ENCODE measurements at places on chromosomes 3 and 15.

DNA sequence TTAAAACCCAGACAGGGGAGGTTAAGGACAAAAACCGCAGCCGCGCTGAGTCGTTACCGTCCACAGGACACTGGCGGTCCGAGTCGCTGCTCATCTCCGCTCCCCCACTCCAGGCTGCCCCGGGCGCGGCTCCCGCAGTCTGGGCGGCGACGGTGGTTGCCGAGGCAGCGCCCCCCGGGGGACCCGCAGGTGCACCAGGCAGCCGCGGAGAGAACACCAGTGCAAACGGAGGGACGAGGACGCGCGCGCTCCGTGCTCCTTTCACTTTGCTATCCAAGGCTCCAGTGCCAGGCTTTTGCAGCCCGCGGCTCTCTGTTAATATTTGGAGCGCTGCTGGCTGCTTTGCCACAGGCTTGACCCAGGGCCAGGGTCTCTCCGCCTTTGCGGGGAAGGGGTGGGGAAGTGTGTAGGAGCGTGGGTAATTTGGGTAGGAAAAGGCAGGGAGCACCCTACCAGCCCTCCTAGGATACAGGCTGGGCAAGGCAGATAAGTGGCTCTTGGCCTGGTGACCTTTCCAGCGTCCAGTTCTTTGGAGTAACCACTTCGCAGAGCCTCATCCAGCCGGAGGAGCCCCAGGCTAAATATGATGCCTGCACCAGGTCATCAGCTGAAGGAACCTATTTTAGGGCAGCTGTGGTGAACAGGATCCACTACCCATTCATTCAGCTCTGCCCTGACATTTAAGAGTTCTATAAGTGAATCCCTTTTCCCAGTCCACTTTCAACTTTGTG is at the start of gene GADL1:
Gene GADL1 (minus strand): TSS at position 141 of the 731 bp plus-strand sequence. CDS start 47 bp downstream, at position 94.
- DNase-seq: no peak

DNA sequence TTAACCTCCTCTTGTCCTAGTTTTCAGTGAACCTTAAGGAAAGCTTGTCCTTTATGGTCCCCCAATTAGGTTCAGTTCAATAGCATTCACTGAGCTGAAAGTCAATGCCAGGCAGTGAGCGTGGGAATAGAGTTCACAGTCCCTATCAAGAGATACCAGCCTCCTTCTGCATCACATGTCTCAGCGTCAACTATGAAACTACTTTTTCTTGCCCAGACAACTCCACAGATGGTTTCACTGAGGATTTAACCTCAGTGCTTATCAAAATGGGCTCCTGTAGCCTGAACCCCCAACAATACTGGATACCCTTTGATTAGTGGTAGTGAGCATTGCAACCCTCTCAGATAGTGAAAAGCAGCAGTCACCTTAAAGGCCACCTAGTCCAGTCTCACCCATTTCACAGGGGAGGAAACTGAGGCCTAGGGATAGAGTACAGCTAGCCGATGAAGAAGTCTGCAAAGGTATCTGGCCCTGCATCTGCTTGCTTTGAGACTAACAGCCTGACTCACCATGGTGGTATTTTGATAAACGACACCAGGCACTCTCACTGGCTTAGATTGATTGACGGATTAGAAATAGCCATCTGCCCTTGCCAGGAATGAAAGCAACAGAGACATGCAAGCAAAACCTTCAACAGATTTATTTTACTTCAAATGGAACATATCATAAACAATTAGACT is 1.6 kb upstream of the UBA3 start:
- no peak for DNase-seq

GRCh38 chr15:39250001-39250400 is 330.9 kb upstream of the THBS1 start:
- DNase-seq: no peak

DNA sequence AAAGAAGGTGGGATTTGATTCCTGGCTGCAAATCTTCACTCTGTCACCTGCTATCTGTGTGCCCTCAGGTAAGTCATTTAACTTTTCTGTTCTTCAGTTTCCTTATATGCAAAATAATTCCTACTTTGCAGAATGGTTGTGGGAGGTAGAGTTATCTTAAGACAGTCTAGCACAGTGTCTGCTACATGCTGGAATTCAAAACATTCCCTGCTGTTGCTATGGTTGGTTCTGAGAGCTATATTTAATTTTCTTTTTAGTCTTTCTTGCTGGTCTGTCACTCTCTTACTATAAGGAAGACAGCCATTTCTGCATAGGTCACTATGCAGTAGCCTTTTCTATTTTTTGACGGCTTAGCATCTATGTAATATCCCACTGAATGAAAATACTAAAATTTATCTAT is 4.0 kb upstream of the ADPGK start:
- no peak for DNase-seq

DNA sequence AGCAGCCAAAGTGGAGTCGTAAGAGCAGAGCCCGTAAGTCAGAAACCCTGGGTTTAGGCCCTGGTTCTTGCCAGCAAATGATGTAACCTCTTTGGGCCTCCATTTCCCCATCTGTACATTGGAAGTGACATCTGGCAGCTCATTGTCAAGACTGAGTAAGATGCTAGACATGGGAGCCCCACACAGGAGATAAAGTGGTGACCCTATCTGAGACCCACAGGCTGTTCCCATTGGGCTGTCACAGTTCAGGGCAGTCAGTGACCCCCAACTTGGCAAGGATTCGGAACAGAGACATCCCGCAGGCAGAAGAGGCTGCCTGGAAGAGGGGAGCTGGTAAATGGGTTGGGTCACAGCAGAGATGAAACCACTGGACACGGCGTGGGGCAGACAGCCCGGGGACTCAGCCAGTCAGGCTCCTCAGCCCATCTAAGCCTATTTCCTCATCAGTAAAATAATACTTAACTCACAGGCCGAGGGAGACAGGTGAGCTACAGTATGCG is 1.8 kb downstream of the CLN6 start:
- no peak for DNase-seq

- DNase-seq: no peak
Observed at GRCh38 chr3:187919544-187919943, 174.3 kb upstream of the BCL6 start.

- no peak for DNase-seq
Observed at GRCh38 chr3:33377931-33378330, 62.3 kb downstream of the UBP1 start.

DNA sequence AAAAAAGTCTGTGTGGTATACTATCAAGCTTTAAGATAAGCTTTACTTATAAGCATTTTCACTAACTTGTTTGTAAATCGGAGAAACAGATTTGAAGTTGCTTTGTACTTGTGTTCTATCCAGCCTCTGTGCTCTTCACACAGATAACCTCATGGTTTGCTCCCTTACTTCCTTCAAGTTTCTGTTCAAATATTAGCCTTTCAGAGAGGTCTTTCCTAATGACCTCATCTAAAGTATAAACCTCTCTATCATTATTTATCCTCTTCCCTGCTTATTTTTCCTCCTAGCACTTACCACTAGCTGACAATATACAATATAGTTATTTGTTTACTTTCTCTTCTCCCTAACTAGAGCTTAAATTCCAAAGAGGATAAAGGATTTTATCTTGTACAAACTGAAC is 180.0 kb downstream of the CBLB start:
- DNase-seq: no peak

- DNase-seq: no peak
Observed at GRCh38 chr15:64844576-64845145, 2.9 kb downstream of the PLEKHO2 start.

DNA sequence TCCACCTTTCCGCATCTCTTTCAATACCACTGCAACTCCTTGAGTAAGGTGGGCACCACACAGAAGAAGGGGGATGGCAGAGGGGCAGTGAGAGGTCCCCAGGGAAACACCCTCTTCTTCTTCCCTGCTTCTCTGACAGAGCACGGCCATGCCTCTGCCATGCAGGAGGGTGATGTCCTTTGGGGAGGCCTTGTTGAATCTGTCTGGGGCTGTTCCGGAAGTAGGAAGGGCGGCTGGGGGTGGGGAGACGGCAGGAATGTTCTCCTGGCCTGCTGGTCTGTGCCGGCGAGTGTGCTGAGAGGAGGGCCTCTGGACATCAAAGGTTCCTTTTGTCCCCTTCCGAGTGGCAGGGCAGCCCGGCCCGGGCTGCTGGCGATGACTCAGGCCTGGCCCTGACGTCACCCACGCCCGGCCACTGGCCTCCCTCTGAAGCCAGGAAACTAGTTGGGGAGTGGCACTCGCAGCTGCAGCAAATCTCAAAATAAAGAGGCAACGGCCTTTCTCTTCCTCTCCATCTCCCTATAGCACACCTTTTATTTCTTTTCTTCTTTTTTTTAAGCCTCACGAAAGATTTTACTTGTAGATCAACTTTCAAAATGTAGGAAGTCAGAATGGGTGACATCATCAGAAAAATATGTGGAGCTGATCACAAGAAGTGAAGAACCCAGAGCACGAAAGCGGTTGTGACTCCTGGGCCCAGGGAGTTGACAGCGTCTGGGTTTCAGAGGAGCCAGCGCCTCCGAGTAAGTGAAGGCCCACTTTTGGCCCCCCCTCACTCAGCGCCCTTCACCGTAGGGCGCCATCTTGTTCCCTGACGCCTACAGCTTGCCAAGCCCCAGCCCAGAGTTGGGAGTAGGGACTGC is at the start of gene ZBTB38:
Gene ZBTB38 (plus strand): TSS at position 443 of the 863 bp plus-strand sequence. CDS start 73,885 bp downstream, outside the sequence.
- DNase-seq: peak; percentile 95

GRCh38 chr3:153003441-153003840 is 158.6 kb upstream of the RAP2B start:
- no peak for DNase-seq

DNA sequence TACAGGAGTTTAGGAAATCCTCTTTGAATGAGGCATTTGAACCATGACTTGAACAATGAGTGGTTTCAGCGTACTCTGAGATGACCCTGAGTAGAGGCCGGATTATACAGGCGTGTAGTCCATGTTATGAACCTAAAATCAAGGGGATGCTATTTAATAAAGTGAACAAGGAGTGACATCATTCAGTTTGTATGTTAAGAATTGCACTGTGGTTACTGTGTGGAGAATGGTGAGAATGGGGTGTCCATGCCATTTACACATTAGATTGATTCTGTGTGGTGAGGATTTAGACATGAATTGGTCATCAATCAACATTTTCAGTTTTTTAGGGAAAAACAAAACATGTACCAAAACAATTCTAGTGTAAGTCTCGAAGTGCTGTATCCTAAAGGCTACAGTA is 65.8 kb downstream of the TPRG1 start:
- DNase-seq: no peak

GRCh38 chr3:141052201-141053069 is 1.3 kb downstream of the SPSB4 start:
- no peak for DNase-seq

- no peak for DNase-seq
Observed at GRCh38 chr3:88058306-88058580, 562 bp downstream of the CGGBP1 start.

DNA sequence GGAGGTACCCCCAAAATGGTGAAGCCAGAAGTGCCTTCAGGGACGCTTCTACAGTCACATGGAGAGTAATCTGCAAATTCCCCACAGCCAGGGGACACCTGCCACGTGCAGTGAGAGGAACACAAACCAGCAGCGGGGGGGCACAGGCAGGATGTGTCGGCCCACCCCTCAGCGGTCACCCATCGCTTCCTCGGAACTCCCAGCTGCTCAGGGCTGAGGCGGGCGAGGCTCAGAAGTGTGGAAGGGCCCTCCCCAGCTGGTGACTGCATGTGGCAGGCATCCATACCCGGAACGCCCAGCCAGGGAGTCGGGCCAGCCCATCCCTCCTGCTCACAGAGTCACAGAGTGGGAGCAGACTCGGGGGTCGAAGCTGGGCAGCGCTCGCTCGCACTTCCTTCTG is 63.7 kb downstream of the SLC12A8 start:
- DNase-seq: no peak

DNA sequence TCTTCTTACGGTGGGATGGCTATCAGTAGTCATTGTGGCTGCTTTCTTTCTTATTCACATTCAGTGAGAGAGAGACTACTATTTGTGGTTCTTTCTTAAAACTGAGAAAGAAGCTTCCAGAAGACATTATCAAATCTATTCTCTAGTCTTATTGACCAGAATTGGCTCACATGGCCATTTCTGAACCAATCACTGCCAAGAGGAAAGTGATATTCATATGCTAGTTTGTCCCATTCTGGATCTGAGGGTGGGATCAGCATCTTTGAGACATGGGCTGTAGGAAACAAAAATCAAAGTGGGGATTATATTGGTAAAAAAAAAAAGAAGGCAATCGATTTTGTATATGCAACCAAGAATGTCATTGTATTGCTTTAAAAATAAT is 106.4 kb upstream of the RASGRP1 start:
- no peak for DNase-seq

DNA sequence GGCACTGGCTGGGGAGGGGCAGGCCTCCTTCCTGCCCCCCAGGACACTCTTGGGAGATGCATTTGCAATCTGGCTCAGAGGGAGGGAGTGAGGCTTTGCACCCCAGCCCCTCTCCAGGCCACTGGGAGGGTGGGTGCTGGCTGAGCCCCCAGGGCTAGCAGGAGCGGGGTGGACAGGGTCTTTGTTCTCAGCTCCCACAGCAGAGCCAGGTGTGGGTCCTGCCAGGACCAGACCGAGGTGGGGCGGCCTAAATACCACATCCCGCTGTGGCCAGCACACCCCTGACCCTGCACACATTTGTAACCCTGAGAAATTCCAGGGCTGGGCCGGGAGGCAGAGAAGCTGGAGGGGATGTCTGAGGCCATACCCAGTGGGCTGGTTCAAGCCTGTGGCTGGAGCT is 41.0 kb downstream of the STARD5 start:
- DNase-seq: peak; percentile 29

DNA sequence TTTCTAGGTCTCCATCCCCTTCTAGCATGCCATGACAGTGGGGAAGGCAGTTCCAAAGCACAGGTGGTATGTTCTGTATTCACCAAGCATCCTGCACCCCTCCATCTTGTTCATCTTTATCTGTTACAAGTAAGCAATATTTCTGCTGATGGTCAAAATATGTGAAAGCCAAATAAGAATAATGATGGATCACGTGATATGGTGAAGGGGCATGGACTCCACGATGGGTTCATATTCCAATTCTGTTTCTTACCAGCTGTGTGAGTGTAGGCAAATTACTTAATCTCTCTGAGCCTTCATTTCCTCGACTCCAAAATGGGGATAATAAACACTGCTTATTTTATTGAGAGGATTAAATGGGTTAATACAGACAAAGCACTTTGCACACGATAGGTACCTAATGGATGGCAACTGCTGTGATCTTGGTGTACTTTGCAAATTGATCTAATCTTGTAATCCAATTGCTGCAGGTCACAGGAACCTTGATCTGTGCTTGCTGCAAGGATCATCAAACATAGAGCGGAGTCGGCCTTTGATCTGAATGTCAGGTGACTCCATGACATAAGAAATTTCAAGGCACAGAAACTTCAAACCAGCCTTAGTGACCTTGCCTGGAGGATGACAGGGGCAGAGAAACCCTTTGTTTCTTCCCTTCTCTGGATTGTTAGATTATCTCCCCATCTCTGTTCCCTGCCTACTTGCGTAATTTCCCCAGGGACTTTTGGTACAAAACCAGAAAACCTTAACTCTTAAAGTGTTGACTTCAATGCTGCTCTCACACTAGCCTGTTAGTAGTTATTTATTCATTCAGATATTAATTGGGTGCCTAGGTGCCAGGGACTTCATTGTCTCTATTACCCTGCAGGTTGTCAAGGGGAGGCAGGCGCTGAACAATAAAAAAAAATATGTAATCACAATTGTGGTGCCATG is 25.8 kb downstream of the SIAH2 start:
- no peak for DNase-seq

GRCh38 chr15:25990220-25990619 is 127.1 kb upstream of the ATP10A start:
- DNase-seq: no peak

- DNase-seq: no peak
Observed at GRCh38 chr3:61559136-61559731, 2.1 kb upstream of the PTPRG start.

GRCh38 chr3:158460926-158461325 is 110.1 kb upstream of the MLF1 start:
- no peak for DNase-seq

- no peak for DNase-seq
Observed at GRCh38 chr15:99076555-99077308, 28.1 kb upstream of the SYNM start.
